CD4-positive, alpha-beta T cell treated with Interleukin-17A for 1 hour (primary cell): ENCODE measurements at places on chromosomes 2 and 18.

DNA sequence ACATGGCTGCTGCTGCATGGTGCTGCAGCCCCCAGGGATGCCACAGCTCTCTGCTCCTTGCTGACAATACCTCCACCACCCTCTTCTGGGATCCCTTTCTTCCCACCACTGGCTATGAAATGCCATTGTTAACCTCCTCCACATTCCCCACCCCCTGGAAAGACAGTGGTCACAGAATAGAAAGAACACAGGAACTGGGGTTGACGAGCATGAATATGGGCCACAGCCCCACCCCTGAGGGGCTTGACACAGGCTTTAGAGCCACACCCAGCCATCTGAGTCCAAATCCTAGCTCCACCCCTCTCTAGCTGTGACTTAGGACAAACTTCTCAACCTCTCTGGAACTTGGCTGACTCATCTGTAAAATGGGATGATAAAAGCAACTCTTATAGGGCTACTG, 47.3 kb downstream of the TMEM163 start:
- peak; percentile 46 for DNase-seq

DNA sequence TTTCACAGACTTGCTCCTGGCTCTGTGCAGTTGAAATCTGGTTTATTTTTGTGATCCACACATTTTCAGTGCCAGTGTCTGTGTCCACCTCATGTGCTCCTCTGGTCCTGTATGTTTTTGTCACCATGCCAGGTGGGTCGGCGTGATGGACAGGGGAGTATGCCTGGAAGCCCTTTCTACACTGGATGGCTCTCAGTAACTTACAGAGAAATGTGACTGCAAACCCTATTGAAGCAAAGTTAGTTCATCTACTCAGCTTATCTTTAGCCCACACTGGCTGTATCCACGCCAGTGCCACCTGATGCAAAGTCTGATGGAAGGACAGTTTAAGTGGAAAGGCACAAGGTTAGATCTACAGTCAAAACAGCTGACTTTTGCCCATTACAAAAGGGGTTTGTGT, 4.3 kb downstream of the IMPA2 start:
- no peak for DNase-seq

DNA sequence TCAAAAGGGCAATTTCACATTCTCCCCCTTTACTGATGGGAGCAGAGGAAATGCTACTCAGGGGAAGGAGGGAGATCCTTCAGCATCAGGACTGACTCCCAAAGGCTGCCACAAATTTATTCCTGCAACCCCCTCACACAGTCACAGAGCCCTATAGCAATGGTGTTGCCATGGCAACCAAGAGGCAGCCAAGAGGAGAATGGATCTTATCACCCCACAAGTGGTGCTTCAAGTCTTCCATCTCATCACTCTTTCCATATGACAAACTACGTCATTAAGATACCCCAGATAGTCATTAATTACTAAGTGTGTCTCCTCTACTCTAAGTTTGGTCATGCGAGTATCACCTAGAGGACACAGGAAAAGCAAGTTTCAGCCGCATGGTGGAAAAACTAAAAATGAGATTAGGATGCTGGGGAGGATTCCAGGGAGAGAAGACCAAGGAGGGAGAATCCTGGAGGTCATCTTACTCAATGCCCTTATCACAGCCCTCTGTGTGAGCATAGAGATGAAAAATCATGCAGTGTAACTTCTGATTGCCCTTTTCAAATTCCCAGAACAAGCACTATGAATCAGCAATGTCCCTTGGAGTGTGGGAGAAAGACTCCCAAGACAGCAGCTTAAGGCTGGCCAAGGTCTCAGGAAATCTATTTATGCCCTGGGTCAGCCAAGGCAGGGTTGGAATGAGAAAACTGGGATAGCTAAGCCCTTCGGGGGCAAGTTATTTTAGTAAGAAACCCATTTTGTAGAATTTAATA, 885.7 kb upstream of the KLHL29 start:
- DNase-seq = no peak

DNA sequence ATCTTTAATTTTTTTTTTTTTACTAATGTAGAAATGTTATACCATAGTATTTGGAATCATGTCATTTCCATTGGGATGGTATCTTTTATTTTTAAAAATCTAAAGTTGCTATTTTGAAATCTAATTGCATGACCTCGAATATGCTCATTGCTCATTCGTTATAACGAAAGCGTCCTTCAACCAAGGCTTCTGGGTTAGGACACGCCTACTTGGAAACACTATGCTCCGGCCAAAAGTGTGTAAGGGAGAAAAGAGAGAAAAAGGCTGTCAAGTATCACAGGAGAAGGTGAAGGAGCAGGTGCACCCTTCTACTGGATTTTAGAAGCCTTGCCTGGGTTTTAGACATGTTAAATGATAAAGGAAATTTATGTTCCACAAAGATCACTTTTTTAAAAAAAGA, 465.9 kb upstream of the ID2 start:
- DNase-seq = no peak

- no peak for DNase-seq
Observed at GRCh38 chr2:10546975-10547391, 98.9 kb upstream of the ODC1 start.

DNA sequence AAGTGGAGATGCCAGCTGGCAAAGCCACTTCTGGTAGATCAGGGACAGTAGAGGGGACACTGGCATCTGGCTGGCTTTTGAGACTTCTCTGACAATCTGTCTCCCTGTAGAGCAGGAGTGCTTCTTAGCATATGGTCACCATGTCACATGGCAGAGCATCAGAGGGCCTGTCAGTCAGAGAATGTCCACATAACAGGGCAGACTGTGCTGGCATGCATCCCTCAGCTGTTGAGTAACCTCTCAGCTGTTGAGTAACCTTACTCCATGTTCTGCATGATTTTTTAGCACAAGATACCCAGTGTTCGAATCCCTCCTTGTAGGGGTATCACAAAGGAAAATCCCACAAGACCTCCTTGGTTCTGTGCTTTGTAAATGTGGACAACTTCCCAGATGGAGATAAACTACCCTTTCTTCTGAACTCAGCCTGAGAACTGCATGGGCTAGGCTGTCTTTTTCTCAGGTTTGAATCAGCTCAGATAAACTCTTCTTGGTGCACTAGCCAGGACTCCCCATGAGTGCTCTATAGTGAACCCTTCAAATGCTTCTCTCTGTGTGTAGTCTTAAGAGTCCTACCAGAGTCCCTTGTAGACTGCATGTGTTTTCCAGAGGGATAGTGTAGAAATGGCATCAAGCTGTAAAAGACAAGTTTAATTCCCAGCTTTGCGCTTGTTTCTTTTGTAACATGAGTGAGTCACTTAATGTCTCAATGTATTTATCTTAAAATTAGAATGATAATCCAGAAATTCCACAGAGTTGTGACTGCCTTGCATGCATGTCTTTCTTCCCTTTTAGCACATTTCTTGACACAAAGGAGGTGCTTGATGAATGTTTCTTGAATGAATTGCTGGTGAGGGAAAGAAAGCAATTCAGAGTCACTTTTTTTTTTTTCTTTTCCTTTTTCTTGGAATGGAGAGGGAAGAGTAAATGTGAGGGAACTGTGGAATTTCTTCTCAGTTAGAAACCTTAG, 442.3 kb upstream of the HNMT start:
- DNase-seq = no peak

- DNase-seq = peak; percentile 43
Observed at GRCh38 chr2:74181739-74182138, 3.1 kb upstream of the MOB1A start.

DNA sequence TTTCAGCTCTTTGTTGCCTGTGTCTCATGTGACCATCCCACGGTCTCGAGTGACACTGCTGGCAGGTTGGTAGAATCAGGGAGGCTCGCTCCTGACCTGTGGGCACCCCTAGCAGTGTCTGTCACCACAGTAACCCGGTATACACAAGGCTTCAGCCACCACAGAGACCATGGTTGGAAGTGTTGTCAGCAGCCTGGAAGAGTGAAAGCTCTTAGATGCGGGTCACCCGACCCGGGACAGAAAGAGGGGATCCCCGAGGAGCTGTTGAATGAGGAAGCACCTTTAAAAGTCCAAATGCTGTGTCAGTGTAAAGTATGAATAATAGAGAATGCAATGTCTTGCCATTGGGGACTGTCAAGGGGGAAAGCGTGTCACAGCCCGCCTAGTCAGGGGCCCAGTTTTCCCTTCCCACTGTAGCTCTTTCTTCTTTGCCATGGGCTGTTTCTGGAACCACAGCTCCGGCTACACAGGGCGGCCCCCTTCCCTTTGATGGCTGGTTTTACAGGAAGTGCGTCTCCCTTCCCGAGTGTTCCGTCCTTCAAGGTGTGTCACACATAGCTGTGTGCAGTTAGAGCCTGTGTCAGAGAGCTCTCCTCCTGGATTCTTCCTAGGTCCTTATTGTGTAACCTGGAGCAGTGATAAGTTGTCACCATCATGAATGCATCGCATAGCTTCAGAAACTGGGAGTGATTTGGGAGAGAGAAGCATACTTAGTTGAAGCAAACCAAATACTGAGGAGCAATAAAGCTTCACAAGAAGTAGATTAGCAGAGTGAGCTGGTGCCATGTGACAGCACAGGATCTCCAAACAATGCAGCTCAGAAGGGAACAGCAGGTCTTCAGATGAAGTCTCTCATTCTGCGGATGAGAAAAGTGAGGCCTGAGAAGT, 81.4 kb downstream of the MTCL1 start:
- no peak for DNase-seq

DNA sequence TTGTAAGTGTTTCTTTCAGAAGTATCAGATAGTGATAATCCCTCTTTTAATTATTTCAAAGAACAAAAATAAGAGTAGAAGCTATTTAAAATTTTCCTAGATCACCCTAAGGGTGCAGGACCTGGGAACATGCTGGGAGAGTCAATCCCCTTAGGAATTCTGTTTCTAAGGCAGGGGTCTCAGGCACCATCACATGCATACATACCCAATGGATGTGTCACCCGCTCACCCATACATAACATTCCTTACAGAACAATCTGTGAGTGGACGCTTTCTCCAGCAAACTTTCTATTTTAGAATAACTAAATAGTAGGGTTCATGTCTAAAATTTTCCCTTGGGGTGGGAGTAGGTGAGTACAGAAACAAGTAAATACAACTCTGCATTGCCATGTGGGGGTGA, 8.4 kb downstream of the DSEL start:
- DNase-seq = no peak

- DNase-seq = no peak
Observed at GRCh38 chr18:76382275-76382674, 112.8 kb downstream of the ZNF516 start.
